ENCODE measurements at places on chromosomes 7 and 10. TPM values are rescaled to one million over a fixed set of nuclear protein-coding genes. Genes with fewer than 3 reads are reported as not detected.

The GPR15LG gene
- not detected for total RNA-seq

The ZNF467 gene
- 4.1 TPM for total RNA-seq

The CC2D2B gene
- not detected for total RNA-seq

DNA sequence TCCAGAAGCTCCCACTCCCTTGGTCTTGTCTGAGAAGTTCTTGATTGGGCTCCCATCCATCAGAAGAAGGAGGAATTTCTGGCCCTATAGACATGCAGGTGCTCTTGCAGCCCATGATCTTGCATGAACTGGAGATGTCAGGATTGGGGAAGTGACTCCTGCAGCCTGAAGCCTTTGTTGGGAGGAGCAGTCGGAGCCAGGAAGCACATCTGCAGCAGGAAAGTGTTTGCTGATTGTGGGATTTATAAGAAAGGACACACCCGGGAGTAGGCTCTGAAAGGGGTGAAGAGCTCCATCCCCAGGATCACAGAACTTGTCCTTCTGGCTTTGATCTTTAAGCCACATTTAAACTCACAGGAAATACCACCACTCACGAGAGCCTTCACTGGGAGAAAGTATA lies 185.2 kb downstream of the DYNC1I1 start:
- H3K4me1 ChIP-seq: peaks cover 9% of the 10 kb centered on the region
- DNase-seq: no peak
- no peaks in the 10 kb centered on the region for H3K36me3 ChIP-seq

DNA sequence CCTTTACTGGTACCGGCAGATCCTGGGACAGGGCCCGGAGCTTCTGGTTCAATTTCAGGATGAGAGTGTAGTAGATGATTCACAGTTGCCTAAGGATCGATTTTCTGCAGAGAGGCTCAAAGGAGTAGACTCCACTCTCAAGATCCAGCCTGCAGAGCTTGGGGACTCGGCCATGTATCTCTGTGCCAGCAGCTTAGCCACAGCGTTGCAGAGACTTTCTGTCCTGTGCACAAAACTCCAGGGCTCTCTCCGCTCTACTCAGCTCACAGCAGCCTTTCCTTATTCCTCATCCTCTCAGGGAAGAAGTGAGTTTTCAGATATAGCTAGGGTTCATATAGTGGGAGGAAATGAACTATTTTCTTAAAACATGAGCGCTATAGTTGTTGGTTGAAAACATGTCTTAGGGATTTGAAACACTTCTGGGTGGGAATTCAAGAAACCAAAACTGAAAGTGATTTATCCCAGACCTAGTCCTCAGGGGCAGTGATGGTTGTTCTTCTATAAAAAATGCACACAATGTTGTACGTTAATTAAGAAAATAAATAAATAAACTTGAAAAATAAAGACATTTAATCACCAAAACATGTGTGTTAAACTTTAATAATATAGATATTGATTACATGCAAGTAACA lies 150.2 kb upstream of the PRSS58 start:
- no peak for DNase-seq
- no peaks in the 10 kb centered on the region for H3K36me3 ChIP-seq
- H3K27ac ChIP-seq: no peak overlapping the region
- peaks cover 5% of the 10 kb centered on the region for H3K27me3 ChIP-seq
- H3K4me1 ChIP-seq: peaks cover 9% of the 10 kb centered on the region

DNA sequence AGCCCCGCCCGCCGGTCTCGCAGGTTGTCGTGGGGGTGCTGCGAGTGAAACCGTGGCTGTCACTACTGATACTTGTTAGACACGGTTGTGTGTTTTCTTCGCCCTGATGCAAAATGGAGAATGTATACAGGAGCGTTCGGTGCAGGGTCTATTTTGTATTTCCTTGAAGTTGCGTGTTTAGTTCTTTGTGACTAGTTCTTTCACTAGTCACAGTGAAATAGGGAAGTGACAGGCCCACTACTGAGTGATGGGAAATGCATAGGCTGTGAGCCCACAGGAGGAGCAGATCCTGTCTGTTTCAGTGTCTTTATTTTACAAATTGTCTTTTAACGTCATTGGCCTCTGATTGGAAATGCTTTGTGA lies 675 bp downstream of the ABRAXAS2 start:
- H3K27ac ChIP-seq: no peak overlapping the region
- H3K27me3 ChIP-seq: no peaks in the 10 kb centered on the region
- H3K36me3 ChIP-seq: no peaks in the 10 kb centered on the region
- H3K4me3 ChIP-seq: peak overlapping the region; percentile 93
- DNase-seq: no peak
- H3K4me1 ChIP-seq: peaks cover 8% of the 10 kb centered on the region

DNA sequence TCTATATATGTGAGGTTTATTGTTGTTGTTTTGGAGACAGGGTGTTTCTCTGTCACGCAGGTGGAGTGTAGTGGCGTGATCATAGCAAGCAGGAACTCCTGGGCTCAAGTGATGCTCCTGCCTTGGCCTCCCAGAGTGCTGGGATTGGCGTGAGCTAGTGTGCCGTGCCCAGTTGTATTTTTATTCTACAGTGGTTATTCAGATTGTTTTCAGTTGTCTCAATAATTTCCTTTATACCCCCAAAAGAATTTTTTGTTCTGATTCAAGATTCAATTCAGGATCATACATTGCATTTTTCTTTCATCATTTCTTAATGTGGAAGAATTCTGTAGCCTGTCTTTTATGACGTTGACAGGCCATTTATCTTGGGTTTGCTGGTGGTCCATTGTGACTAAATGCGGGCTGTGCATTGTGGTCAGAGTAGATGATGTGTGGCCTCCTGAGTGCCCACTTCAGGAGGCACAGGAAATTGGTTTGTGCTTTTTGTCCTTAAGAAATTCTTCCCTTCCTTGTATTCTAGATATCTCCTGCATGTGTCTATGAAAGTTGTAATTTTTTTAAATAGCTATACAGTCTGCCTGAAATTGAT lies 22.9 kb downstream of the RBM33 start:
- H3K4me1 ChIP-seq: peaks cover 20% of the 10 kb centered on the region
- no peak overlapping the region for H3K4me3 ChIP-seq
- no peak overlapping the region for H3K27ac ChIP-seq
- H3K27me3 ChIP-seq: no peaks in the 10 kb centered on the region
- no peak for DNase-seq
- peaks cover 6% of the 10 kb centered on the region for H3K36me3 ChIP-seq

GRCh38 chr10:3473271-3473670 lies 300.7 kb upstream of the PITRM1 start:
- no peaks in the 10 kb centered on the region for H3K27me3 ChIP-seq
- no peak overlapping the region for H3K4me3 ChIP-seq
- H3K27ac ChIP-seq: peak overlapping the region; percentile 63

- no peak for DNase-seq
- H3K27me3 ChIP-seq: no peaks in the 10 kb centered on the region
- H3K4me3 ChIP-seq: no peak overlapping the region
- no peak overlapping the region for H3K27ac ChIP-seq
- H3K36me3 ChIP-seq: no peaks in the 10 kb centered on the region
These were observed 74.6 kb downstream of the VPS41 start for GRCh38 chr7:38834357-38834756.

- peaks cover 26% of the 10 kb centered on the region for H3K27me3 ChIP-seq
- H3K4me3 ChIP-seq: no peak overlapping the region
- DNase-seq: no peak
- no peaks in the 10 kb centered on the region for H3K36me3 ChIP-seq
These were observed 40.9 kb upstream of the FRMD4A start for GRCh38 chr10:14371581-14371980.

GRCh38 chr10:126663328-126663727 lies 7.2 kb downstream of the C10orf90 start:
- H3K4me1 ChIP-seq: peaks cover 9% of the 10 kb centered on the region
- no peaks in the 10 kb centered on the region for H3K27me3 ChIP-seq
- H3K27ac ChIP-seq: no peak overlapping the region
- DNase-seq: no peak
- no peaks in the 10 kb centered on the region for H3K36me3 ChIP-seq

GRCh38 chr10:109780997-109781396 lies 142.3 kb downstream of the XPNPEP1 start:
- no peak overlapping the region for H3K4me3 ChIP-seq
- no peaks in the 10 kb centered on the region for H3K36me3 ChIP-seq
- H3K4me1 ChIP-seq: no peaks in the 10 kb centered on the region
- H3K27ac ChIP-seq: no peak overlapping the region

DNA sequence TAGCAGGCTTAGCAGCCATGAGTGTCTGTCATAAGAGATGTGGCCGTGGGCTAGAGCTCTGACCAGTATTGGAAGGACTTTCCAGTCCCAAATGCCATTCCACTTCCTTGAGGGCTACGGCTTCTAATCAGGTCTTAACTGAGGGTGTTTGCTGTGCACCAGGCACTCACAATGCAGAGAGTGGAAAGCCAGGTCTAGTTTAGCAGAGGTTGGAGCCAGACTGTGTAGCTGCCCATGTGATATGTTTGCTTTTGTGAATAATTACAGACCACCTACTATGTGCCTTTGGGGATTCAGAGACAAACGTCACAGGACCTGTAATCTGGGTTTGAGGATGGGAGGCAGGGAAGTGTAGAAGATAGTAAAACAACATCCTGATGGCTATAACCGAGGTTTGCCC lies 79.8 kb downstream of the WDFY4 start:
- no peaks in the 10 kb centered on the region for H3K4me1 ChIP-seq
- H3K27ac ChIP-seq: no peak overlapping the region
- no peak overlapping the region for H3K4me3 ChIP-seq
- DNase-seq: no peak
- H3K36me3 ChIP-seq: no peaks in the 10 kb centered on the region
- peaks cover 73% of the 10 kb centered on the region for H3K27me3 ChIP-seq

GRCh38 chr10:9419757-9420156 lies 1365.3 kb downstream of the GATA3 start:
- no peak overlapping the region for H3K4me3 ChIP-seq
- DNase-seq: no peak
- H3K36me3 ChIP-seq: no peaks in the 10 kb centered on the region

DNA sequence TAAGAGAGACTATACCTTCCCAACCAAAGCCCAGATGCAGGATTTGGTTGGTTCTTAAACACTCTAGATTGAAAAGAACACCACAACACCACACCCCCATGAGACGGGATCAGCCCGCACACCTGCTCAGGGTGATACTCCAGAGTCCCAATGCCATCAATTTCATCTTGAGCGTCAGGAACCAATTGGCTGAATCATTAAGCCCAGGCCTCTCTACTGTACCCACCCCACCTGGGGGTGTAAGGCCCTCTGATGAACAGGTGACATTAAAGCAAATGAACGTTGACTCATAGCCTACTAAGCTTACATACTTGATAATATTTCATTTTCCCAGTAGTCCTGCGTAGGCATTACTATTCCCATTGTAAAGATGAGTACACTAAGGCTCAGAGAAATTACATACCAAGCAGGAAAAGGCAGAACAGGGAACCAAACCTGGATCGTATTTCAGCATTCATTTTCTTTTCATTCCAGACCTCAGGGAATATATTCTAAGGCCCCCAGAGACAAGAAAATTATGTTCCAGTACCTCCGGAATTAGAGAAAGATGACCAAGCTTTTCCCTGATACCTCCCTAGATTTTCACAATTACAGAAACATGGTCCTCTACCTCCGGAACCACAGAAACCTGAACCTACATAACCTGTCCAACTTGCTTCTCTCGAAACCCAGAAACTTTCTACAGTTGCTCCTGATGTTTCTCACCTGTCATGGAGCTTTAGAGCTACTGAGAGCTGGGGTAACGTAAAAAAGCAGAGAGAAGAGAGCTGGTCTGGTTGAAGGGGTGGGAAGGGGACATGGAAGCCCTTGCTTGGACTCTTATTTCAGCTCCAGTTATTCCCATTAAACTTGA lies 43.1 kb upstream of the KDM7A start:
- H3K27ac ChIP-seq: no peak overlapping the region
- H3K4me1 ChIP-seq: peaks cover 10% of the 10 kb centered on the region
- no peaks in the 10 kb centered on the region for H3K36me3 ChIP-seq
- peak; percentile 36 for DNase-seq
- H3K27me3 ChIP-seq: no peaks in the 10 kb centered on the region
- no peak overlapping the region for H3K4me3 ChIP-seq

DNA sequence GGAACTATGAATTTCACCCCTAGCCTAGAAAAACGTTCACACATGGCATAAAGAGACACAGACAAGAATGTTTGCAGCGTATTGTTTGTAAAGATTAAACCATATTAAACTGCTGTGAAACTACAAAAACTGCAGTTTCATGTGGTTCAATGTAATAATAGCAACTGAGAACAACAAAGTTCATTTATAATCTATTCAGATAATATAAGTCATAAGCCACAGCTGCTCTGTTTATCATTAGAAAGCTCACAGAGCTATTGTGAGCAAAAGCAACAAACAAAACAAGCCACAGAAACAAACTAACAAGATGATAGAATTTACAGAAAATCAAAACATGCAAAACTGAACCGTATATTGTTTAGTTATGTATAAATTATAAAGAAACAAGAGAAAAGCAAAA lies 113.5 kb downstream of the AHR start:
- H3K4me3 ChIP-seq: no peak overlapping the region
- peaks cover 36% of the 10 kb centered on the region for H3K4me1 ChIP-seq
- no peaks in the 10 kb centered on the region for H3K36me3 ChIP-seq
- DNase-seq: no peak
- H3K27me3 ChIP-seq: no peaks in the 10 kb centered on the region
- H3K27ac ChIP-seq: no peak overlapping the region

- H3K36me3 ChIP-seq: no peaks in the 10 kb centered on the region
- H3K4me1 ChIP-seq: no peaks in the 10 kb centered on the region
- no peaks in the 10 kb centered on the region for H3K27me3 ChIP-seq
- H3K27ac ChIP-seq: no peak overlapping the region
These were observed 65.5 kb downstream of the SNX10 start for GRCh38 chr7:26356929-26357798.

DNA sequence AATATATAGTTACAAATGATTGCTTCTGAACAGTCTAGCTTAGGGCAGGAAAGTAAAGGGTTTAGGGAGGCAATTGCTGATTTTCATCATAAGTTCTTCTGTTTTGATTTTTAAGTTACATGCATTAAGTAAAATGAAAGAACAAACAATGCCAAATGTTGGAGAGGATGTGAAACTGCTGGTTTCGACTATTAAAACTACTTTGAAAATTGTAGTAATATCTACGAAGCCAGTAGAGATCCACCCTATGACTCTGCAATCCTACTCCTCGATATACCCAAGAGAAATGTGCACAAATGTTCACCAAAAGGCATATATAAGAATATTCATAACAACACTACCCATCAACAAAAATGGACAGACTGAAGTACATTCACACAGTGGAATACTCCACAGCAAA lies 24.3 kb downstream of the PDZD8 start:
- no peaks in the 10 kb centered on the region for H3K4me1 ChIP-seq
- no peak for DNase-seq
- no peaks in the 10 kb centered on the region for H3K27me3 ChIP-seq
- no peaks in the 10 kb centered on the region for H3K36me3 ChIP-seq
